Sigmoid colon (tissue), 7 donors: ENCODE measurements at places on chromosomes 6 and 20. TPM values are rescaled to one million over a fixed set of nuclear protein-coding genes. Genes with fewer than 3 reads are reported as not detected.

HRH3 gene
- total RNA-seq, result not detected

CDH4 gene
- not detected for total RNA-seq

C6orf47 gene
- total RNA-seq, result 28.4 TPM

ADGB gene
- total RNA-seq, result not detected
